ENCODE measurements at places on chromosomes 2 and 18.

GRCh38 chr2:121049131-121049530, 235.9 kb downstream of the TFCP2L1 start:
- DNase-seq, result no peak

GRCh38 chr2:76861708-76862107, 660.5 kb downstream of the LRRTM4 start:
- no peak for DNase-seq

GRCh38 chr2:37105150-37105549, 20.8 kb downstream of the GPATCH11 start:
- no peak for DNase-seq

- DNase-seq, result no peak
These were observed 1.5 kb downstream of the STRADB start for GRCh38 chr2:201452922-201453643.

- no peak for DNase-seq
These were observed 34.2 kb downstream of the TMEM17 start for GRCh38 chr2:62471816-62472215.

DNA sequence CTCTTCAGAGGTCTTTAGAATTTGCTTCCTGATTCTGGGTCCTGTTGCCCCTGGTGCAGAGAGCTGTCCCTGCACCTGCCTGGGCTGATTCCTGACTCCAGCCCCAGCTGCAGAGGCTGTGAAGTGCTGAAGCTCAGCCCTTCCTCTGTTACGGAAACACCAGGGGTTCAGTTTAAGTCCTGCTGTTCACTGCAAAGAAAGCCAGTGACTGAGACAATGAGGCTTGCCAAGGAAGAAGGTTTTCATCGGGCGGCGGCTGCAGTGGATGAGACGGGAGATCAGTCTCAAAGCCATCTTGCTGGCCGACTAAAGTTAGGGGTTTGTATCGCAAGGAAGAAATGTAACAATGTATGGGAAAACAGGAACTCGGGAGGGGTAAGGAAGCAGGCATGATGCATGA, 142.4 kb upstream of the ZNF236 start:
- no peak for DNase-seq

GRCh38 chr2:99794414-99794813, 304.6 kb upstream of the REV1 start:
- no peak for DNase-seq

- DNase-seq, result no peak
These were observed 643.6 kb upstream of the FAM98A start for GRCh38 chr2:34242763-34243123.

DNA sequence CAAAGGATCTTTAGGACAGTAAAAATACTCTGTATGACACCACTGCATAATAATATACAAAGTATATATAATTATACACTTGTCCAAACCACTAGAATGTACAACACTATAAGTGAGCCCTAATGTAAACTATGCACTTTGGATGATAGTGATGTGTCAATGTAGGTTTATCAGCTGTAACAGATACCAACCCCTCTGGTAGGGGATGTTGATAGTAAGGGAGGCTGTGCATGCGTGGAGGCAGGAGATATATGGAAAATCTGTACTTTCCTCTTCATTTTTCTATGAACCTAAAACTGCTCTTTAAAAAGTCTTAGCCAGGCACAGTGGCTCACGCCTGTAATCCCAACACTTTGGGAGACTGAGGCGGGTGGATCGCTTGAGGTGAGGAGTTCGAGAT, 37.5 kb upstream of the SP3 start:
- DNase-seq, result no peak
